ENCODE measurements at places on chromosomes 6 and 20.

DNA sequence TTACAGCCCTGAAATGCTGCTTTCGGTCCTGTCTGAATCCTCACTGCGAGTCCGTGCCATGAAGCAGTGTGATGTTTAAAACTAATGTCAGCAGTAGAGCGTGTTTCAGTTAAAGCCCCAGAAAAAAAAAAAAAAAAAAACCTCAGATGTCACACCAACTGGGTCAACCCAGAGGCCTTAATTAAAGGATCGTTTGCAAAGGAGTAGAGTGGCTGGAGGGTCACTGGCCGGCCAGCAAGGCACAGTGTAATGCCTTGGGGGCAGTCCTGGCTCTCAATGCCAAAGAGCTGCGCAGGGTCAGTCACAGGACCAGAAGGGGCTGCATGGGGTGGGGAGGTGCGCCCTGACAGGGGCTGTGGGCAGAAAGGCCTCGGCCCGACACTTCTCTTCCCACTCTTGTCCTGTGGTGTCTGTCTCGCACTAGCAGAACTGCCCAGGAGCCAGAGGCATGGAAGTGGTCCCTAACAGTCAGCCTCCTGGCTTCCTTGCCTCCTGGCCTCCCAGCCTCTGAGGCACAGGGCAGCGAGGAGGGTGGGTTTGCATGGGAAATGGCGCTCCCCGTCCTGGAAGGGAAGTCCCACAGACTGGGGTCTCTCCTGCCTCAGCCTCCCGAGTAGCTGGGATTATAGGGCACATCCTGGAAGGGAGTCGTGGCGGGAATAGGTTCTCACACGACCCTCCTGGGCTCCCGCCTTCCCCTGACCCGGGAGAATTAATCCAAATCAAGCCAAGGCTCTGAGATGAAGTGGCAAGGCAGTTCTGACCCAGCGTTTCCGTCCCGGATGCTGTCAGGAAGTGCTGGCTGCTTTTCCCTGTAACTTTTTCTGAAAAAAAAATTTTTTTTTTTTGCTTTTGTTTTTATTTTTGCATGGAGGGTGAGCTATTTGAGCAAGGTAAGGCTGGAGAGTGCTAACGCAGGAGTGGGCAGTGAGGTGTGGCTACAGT lies 53.7 kb upstream of the MPC1 start:
- no peak for DNase-seq

GRCh38 chr6:148550569-148550968 lies 196.3 kb upstream of the UST start:
- DNase-seq, result no peak

GRCh38 chr6:391559-392440 lies at the start of gene IRF4:
IRF4 (plus strand) TSS chr6:391752; CDS start chr6:393153, 1,401 bp downstream.
- DNase-seq, result no peak

DNA sequence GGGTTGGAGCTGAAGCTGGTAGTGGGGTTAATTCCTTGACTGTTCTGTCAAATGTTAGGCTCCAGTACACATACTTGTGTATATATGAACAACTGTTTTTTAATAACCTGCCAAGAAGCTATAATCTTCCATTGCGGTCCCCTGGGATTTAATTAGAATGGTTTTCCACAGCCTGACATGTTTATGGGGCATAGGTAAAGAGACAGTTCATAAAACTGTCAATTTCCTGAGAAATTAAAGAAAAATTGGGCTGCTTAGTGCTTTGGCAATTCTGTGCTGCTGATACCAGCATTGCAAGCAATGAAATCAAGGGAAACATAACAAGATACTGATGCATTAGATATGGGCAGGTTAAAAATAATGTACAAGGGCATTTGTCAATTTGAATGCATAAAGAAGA lies 314.1 kb upstream of the SLC35B3 start:
- DNase-seq, result no peak

DNA sequence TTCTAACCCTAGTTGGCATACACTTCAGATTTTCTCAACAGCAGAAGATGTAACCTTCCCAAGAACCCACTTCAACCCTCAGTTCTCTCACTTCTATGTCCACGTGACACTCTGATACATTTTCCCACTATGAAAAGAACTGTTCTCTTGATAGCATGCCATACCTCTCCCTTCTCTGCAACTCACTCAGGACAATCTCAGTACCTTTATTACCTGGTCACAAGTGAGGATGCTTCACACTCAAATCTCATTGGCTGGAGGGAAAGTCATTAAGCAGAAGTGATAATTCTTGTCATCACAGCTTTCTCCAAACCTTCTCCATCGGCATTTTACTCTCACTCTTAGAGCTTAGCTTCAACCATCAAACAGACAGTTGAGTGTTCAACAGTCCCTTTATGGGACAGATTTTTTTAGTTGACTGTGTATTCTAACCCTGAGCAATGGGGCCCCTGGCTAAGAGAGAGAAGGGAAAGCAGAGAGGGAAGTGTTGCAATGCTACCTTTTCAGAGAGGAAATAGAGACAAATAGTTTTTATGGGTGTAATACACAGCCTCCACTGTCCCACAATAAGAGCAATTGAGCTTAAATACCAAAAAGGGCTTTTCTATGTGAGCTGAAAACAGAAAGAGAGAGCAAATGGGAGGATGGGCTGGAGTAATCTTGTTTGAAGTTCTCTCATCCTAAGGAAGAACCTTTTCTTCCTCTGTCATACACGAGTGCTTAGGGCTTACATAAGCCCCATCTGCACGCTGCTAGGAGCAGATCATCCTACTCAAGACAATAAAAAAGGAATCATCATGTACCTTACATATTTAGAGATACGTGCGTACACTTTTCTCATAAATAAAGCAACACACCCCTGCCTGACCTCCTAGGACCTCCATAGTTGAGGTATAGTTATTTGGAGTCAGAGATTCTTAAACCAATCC lies 16.0 kb downstream of the HLA-DPA1 start:
- no peak for DNase-seq

DNA sequence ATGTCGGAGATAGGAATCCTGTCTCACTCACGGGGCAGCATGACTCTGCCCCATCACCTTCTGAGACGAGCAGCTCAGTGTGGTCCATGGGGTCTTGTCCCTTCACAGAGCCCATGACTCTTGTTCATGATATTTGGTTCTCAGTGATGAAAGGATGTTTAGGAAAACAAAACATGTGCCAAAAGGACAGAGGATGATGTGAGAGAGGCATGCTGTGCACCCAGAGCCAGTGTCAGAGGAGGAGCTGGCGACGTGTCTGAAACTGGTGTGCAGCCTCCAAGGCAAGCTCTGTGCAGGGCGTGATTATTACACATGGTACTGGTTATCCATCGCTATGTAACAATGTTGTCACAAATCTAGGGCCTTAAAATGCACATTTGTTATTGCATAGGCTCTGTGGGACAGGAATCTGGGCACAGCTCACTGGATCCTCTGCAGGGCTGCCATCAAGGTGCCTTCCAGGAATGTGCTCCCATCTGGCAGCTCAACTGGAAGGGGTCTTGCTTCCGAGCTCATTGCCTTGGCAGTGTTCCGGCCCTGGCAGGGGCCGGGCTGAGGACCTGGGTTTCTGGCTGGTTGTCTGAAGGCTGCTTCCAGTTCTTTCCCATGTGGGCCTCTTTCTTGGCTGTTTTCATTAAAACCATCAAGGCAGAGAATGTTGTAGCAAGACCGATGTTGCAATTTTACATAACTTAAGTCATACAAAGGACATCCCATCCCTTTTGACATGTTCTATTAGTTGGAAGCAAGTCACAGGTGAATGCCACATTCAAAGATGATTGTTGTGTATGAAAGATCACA lies 175.4 kb downstream of the ERMARD start:
- DNase-seq, result no peak

DNA sequence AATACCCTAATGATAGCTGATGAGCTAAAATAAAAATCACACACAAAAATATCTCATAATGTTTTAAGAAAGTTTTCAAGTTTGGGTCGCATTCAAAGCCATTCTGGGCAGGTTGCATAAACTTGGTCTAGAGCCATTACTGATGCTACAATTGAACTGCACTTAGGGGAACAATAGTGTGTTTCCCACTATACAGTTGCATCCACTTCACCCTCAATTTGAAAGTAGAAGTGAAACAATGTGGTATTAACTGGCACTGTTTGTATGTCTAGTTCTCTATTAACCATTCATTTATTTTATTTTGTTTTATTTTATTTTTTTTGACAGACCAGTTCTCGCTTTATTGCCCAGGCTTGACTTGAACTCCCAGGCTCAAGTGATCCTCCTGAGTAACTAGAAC lies 23.0 kb upstream of the STK38 start:
- no peak for DNase-seq

- peak; percentile 78 for DNase-seq
Observed at GRCh38 chr6:4603291-4603690, 172.9 kb upstream of the CDYL start.

DNA sequence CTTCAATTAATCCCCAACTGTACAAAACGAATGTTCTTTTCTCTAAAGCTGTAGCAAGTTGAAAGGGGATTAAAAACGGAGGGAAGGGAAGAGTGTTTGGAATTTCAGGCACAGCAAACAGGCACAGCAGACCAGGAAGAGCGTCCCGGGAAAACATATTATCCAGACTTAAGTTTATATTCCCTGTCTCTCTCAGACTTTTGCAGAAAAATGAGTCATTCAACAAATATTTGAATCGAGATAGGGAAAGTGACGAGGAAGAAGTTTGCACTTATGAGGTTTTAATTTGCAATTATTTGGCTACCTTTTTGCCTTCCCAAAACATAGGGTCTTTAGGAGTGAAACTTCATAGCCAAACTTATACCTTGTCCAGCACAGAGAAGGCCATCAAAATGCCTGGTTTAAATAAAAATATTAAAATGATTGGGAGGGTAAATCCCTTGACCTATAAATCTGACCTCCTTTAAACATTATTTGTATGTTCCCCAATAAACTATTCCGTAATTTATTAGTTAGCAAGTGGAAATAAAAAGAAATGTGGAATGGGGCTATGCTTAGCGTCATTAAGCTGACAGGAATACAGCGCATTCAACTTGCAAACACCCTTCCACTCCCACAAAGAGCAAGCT lies 16.0 kb downstream of the HFE start:
- no peak for DNase-seq

DNA sequence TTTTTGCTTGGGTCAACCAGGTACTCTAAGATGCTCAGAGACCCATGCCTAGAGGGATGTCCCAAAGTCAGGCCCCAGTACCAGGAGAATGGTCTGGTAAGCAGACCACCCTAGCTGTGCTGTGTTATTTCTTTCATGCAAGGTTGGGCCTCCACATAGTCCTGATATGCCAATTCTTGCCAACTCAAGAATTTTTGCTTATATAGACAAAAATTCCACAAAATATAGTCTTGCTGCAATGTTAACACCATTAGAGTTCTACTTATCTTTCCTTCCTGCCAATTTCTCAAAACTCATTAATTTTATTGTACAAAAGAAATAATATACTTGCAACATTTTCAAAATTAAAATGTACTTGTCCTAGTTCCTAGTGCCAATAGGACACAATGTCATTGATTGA lies 33.9 kb upstream of the TINAG start:
- no peak for DNase-seq

GRCh38 chr6:149335924-149336608 lies 18.6 kb downstream of the TAB2 start:
- no peak for DNase-seq

DNA sequence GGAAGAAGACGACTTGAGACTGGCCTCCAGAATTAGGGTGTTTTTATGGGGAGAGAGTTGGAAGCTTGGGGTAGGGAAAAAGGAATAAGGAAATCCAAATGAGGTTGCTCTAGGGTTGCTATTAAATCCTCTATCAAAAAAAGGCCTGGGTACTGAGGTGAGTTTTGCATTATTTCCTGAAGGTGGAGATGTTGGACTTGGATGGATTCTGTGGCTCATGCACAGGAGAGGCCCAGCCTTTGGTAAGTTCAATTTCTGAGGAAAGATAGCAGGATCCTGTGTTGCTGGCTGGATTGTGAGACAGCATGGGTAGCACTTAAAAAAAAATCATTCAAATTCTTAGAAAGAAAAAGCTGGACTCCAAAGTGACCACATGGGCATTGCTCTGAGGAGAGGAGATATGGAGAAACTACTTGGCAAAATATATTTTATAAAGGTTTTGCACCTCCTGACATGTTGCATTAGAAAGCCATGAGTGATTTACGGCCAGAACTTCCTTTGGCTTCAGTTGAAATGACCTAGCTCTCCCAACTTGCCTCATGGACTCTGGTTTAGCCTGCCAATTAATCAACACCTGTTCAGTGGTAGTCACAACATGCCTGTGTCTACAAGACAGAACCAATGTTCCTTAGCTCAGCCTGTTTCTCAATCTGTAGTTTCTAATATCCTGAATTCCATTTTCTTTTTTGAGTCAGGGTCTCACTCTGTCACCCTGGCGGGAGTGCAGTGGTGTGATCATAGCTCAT lies 152.1 kb upstream of the RALGAPA2 start:
- DNase-seq, result no peak

GRCh38 chr6:54262499-54262898 lies 45.7 kb upstream of the TINAG start:
- DNase-seq, result no peak

DNA sequence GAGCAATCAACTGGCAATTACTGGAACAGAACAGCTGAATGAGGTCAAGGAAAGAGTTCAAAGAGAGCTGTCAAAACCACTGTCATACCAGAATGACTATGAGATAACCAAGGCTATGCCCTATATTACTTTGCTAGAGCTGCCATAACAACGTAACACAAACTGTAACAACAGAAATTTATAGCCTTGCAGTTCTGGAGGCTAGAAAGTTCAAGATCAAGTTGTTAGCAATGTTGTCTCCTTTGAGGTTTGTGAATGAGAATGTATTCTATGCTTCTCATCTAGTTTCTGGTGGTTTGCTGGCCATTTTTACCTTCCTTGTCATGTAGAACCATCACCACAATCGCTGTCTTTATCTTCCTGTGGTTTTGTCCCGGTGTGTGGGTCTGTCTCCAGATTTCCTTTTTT lies 1323.0 kb upstream of the GJE1 start:
- DNase-seq, result no peak

DNA sequence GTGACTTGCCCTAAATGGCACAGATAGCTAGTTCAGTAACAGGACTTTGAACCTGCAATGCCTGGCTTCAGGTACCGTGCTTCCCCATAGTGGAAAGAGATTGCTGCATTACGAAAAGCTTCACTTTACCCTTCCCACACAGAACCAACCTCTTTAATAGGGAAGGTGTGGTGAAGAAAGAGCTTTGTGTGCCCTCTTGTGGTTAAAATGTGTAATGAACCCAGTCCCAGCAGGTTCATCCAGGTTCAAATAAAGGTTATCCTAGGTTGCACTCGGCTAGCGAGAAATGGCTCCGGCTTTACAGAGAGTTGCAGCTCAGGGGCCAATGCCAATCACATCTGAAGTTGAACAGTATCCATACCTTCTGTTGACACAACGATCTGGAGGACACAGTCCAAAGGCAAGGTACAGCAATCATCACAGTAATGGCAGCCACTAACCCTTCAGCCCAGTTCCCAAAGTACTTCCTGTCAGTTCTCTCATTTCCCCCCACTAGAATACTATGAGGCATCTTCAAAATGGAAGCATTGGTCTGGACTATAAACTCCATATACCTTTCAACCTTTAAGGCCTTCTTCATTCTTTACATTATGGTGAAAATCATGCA lies 3.0 kb downstream of the DEFB115 start:
- peak; percentile 9 for DNase-seq

All from PC-9 (cell line).